ENCODE measurements at places on chromosomes 2 and 18.

DNA sequence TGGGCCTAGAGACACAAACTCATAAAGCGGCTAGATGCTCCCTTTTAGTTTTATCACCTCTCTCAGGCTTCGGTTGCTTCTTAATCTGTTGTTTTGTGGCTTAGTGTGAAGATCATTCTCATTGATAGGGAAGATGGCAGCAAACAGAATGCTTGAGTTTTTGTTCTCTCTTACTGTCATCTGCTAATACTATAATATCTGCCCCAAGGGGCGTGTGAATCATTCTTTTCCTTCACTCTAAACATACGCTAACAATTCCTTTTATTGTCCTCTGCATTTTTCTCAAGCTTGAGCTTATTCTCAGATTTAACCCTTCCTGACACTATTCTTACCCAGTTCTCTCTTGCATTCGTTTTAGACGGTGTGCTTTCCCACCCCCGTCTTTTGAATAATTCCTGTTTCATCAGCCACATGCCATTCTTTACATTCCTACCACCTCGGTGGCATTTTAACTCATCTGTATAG lies 323.9 kb upstream of the NRP2 start:
- no peak for DNase-seq

- no peak for DNase-seq
Measured at GRCh38 chr2:204470178-204470620, 75.1 kb upstream of the PARD3B start.

GRCh38 chr2:20221555-20221973 lies 3.4 kb downstream of the SDC1 start:
- no peak for DNase-seq

GRCh38 chr18:44909191-44909719 lies 228.6 kb downstream of the SETBP1 start:
- peak; percentile 5 for DNase-seq

DNA sequence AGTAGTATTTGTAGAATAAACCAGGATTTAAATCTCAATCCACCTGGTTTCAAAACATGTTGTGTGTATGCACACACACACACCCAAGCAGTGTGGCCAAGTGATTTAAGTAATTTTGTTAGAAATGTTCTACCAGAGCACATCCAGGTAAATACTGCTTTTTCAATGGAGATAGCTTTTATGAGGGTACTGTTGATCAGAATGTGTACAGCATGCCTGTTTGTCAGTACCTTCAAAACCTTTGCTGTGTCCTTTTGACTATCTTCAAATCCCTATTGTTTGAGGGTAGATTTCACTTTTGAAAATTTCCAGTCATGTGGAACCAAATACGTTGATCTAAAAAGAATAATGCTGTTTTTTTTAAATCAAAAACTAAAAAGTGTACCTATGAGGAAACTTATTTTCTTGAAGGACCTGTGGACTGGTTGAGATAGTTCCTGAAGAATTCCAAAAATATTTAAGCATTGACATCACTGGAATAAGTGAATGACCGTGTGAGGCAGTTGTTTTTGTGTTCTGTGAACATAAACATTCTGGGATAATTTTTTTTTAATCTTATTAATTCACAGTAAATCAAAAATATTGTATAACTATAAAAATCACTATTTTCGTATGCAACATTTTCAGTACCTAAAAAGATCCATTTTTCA lies 70.9 kb downstream of the PTRHD1 start:
- no peak for DNase-seq

GRCh38 chr2:241573741-241574140 lies 15.2 kb downstream of the BOK start:
- DNase-seq = no peak

- no peak for DNase-seq
Measured at GRCh38 chr2:45700407-45701013, 49.0 kb downstream of the PRKCE start.

- DNase-seq = no peak
Measured at GRCh38 chr2:100161945-100162620, 19.7 kb upstream of the AFF3 start.

- no peak for DNase-seq
Measured at GRCh38 chr2:123438251-123438650, 586.8 kb upstream of the CNTNAP5 start.

GRCh38 chr2:236873636-236874035 lies 212.1 kb upstream of the COPS8 start:
- no peak for DNase-seq

DNA sequence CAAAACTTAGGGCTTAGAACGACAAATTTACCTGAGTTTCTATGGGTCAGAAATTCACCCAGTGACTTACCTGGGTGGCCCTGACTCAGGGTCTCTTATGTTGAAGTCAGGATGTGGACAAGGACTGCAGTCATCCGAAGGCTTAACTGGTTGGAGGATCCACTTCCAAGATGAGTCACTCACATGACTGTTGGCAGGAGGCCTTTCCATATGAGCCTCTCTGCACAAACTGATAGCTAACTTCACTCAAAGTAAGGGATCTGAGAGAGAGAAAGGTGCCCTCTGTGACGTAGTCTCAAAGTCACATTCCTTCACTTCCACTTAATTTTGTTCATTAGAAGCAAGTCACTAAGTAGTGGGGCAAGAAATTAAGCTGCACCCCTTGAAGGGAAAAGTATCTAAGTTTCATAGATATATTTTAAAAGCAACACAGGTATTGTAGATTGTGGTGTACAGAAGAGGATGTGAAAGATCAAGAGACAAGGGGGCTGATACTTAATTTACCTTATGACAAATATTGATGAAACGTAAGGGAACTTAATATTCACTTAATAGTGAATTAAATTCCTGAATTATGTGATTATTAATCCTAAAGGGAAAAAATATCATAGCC lies 48.4 kb downstream of the TANK start:
- DNase-seq = no peak

DNA sequence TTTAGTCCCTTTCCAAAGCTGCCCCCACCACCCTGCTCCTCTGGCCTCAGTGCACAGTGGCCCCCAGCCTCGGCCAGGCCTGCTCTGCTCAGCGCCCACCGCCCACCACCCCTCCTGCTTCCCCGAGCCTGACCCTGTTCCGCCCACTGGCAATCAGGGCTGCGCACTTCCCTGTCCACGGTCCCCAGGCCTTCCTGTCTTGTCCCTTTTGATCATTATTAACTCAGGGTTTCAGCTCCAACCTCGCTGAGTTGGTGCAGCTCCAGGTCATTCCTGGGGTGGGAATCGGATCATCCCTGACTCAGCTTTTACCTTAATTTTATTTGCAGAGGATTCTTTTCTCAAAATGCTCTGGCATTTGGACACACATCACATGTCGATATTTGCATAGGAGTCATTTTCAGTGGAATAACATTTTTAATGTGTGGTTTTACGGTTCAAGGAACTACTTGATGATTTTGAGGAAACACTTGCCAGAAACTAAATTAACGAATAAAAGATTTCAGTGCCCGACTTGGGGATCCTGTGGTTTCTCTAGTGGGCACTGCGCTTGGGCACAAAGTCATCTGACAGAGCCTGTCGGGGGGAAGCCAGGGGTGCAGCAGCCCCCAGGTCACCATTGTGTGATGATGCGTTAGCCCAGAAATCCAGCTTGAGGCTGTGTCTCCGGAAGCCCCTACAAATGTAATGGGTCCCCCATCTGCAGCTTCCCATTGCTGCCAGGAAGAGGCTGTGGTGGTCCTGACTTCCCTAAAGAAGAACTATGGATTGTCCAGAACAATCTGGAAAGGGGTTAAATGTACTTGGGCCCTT lies 1.0 kb upstream of the ESPNL start:
- DNase-seq = no peak

DNA sequence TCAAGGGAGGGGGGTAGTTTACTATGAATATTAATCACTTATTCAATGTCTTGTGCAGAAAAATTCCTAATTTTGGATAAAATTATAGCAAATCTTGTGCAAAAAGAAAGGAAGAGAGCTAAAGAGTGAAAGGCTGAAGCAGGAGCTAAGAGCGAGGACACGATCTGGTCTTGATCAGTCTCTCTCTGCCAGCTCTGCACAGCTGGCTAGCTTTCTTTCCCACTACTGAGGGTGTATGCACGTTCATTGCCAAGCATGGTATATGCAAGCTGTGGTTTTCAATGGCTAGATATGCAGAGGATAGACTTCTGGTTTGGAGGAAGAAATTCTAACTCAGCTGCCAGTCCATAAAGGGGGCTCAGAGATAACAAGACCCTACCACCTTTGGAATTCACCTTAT lies 297.3 kb downstream of the CYRIA start:
- DNase-seq = no peak

DNA sequence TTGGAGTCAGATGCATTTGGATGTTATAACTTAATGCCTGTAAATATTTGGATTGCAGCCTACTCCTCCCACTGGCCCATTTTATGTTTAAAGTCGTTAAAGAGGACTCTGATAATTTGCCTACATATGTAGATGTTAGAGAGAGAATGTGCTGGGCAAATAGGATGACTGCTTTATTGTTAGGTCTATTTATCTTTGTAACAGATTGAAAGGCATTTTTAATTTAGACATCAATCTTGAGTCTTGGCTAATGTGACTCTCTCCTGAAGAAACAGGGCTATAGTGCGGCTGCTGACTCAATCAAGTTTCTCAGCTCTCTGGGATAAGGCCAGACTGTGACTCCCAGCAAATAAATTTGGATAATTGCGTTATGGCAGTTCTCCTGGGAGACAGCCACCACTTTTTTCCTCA lies 1101.4 kb downstream of the CBLN2 start:
- DNase-seq = no peak

DNA sequence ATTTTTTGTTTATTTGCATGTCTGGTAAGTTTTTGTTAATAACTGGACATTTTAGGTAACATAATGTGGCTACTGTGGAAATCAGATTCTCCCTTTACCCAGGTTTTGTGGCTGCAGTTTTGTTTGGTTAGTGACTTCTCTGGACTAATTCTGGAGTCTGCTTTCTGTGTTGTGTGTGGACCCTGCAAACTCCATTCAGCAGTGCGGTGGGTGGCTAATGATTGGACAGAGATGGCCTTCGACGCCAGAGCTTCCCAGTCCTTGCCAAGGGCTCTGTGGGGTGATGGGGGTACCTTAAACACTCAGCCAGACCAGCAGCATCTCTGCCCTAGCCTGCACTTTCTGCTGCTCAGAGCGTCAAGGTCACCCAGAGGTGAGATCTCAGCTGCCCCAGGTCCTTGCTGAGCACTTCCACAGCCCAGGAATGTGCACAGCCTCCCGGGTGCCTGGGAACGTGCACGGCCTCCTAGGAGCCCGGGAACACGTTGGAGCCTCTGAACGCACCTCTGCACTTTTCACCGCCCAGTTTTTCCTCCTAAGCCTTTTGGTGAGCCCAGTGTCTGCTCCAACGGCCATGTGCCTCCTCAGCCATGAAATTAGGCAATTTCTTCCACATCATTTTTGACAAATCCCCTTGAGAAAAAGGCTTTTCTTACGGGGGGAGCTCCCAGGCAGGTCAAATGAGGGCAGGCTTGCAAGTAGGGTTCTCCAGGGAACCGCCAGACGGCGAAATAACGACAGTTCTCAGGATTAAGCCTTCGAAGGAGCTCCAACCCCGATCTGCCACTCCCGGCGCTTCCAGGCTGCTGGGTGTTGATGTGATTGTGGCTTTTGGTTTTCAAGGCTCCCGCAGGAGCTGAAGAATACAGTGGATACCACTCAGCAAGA lies 35.2 kb upstream of the KLF11 start:
- DNase-seq = no peak

DNA sequence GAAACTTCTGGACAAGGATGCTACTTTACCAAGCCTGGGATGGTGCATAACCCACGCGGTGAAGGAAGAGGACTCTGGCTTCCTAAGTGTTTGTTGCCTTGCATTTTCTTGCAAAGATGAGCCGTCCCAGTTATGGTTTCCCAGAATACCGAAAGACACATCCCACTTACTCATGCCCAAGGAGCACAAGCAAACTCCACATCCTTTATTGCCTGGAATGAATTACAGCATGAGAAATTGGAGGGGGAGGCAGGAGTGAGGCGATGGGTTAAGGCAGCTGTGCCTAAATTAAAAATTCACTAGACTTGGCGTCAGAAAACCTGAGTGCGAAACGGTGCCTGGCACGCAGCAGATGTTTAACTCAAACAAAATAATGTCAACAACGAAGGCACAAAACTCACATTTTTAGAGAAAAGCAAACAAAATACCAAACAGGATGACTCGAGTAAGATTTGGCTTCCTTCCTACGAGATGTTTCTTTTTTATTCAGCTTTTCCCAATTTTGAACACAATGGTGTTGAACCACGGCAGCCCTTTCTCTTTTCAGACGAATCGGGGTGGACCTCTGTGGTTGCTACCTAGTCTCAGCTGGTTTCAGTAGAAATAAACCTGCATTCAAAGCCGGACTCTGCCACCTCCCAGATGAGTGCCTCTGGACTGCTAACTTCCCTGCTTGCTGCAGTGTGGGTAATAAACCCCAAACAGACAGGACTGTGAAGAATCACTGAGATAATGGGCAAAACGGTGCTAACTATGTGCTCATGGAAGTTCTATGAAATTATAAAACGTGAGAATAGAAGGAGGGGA lies 100.3 kb upstream of the NCK2 start:
- DNase-seq = no peak

DNA sequence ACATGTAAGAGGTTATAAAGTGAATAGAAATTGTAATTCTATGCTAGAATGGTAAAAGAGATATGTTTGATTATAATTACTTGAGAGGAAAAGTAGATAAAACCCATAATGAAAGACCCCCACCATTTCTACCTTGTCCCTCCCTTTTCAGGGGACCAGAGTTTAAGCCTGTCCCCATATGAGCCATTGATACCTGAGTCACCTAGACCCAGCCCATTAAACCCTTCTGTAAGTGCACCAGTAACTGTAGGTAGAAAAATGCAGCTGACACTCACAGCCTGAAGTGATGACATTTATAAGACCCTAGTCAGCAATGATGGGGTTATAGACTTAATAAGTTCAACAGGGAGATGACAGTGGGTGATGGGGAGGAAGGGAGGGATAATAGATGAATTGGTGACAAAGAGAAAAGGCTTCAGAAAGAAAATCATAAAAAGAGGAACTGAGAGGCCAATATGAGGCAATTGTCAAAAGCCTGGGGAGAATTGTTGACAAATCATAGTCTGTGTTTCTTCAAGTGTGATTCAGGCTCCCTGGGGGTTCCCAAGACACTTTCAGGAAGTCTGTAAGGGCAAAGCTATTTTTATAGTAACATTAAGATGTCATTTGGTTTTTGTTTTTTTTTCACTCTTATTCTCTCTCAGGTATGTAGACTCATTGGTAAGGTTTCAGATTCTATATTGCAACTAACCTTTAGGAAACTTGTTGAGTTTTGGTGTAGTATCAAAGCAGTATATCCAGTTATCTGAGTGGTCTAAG lies 544.2 kb downstream of the SATB2 start:
- DNase-seq = no peak

- no peak for DNase-seq
Measured at GRCh38 chr2:197889041-197889440, 84.6 kb downstream of the PLCL1 start.

DNA sequence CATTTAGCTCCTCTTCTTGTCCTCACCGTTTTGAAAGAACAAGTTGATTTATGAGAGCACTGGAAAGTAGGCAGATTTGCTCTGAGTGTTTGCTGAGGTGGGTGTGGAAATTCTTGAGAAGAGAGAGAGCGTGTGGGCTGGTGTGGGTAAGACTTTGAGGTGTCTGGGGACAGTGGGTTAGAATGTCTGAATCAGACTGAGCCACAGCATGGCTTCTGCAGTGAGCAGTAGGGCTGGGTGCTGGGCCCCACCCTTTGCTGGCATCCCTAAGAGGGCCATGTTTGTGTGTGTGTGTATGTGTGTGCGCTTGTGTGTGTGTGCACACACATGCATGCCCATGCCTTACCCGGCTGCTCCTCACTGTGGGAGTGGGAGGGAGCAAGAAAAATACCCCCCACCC lies 63.7 kb downstream of the COPS8 start:
- DNase-seq = no peak

GRCh38 chr2:173906626-173907025 lies 58.5 kb downstream of the SP3 start:
- no peak for DNase-seq

- no peak for DNase-seq
Measured at GRCh38 chr2:58407487-58407886, 166.4 kb upstream of the FANCL start.

Measured in bone marrow (tissue), 2 donors.